ENCODE measurements at places on chromosomes 16 and 17.

DNA sequence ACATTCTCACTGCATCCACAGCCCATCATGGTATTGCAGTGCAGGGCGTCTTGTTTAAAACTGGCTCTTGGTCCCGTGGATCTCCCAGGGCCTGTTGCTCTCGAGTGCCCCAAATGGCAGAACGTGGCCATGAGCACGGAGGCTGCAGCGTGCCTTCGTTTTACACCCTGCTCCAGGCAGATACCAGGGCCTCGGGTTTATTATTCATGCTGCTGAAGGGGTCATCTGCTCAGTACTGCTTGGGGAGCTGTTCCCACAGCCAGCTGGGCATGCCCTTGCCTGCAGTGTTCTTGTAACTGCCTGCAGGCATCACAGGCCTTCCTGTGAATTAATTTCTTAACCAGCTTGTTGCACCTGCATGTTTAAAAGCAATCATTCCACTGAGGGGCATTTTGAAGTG, 129.7 kb upstream of the CHMP6 start:
- no peak for DNase-seq

DNA sequence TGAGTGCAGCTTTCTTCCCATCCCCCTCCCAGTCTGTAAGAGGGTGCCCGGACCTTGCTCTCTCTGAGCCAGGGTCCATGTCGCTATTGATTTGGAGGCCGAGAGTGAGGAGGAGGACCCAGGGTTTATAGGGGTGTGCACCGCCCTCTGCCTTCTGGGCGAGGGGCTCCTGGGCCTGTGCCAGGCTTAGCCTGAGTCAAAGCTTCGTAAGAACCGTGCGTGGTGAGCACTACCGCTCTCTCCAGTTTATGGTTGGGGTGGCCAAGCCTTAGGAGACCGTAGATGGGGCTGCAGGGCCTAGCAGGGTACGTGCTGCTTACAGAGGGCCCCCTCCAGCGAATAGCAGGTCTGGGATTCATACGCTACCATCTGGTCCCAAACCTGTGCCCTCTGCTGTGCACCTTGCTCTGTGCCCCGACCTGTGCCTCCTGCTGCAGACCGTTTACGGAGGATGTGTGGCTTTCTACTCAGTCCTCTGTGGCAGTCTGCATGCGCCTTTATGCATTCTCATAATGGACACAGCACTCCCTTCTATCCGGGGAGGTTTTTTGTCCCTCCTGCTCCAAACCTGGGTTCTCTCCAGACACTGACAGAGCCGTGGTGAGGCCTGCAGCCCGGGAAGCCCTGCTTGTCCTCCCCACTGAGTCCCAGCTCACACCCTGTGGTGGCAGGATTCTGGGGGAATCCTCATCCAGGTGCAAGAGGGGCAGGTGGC, 54.7 kb downstream of the PGS1 start:
- no peak for DNase-seq

- DNase-seq = no peak
Observed at GRCh38 chr17:71649941-71650350, 470.9 kb upstream of the SOX9 start.

DNA sequence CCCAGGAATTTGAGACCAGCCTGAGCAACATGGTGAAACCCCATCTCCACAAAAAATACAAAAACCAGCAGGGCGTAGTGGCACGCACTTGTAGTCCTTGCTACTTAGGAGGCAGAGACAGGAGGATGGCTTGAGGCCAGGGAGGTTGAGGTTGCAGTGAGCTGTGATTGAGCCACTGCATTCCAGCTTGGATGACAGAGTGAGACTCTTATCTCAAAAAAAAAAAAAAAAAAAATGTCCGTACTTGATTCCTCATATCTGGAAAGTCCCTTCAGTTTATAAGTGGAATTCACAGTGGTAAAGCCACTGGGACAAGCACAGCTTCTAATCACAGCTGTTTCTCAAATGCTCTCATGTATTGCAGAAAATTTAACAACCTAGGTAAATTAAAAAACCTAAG, 78.6 kb upstream of the CREBBP start:
- no peak for DNase-seq

DNA sequence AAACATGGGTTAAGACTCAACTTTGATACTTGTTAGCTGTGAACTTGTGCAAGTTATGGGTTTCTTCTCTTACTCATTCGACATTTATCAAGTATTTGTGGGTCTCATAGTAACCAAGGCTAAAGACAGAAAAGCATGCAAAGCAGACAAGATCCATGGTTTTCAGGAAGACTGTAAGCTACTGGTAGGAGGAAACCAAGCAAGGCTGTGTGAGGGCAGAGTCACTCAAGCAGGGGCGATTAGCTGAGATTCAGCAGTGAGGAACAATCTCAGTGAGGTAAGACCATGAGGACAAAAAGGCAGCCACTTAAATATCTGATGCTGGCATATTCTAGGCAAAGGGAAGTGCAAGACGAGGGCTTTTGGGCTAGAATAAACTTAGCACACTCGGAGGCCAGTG, 29.5 kb downstream of the MBTD1 start:
- DNase-seq = no peak

DNA sequence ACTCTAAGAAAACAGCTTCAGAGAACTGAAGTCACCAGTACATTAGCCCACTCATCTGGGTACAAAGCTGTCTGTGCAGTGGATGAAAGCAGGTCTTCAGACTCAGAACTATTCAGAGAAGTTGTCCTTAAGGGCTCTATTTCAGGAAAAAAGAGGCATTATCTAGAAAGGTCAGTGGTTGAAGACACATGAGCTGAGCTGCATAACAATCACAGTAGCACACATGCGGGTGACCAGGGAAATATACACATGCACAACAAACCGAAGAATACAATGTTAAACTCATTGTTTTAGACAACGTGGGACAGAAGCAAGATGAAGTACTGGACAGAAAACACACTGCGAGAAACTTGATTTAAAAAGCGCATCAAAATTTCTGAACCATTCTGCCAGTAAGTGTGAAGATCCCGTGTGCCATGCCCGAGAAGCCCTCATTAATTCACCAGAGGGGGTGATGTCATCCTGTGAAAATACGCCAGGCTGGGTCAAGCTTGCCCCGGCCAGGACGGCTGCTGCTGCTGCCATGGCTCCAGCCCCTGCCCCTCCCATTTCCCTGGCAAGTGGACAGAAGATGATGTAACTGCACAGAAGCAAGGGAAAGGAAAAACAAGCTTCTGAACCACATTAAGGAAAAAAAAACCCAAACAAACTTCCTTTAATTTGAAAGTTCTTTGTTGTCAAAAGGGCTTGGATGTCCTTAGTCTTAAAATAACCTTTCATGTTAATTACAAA, 10.1 kb downstream of the DYNC1LI2 start:
- peak; percentile 92 for DNase-seq

DNA sequence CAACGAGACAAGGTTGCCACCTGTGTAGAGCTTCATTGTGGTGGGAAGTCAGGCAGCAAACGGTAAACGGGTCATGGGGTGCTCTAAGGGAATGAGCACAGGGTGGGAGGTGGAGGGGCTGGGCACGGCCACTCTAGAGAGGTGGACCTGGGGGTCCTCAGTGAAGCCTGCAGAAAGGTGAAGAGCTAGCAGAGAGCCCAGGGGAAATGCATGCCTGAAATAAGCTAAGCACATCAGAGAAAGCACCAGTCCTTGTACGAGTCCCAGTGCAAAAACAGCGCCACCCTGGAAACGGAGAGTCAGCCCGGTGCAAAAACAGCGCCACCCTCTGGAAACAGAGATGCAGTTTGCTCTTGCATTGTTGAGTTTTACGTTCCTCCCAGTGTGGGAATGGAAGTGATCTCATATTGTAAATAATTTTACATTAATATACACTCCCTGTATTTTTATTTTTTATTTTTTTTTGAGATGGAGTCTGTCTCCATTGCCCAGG, 65.0 kb downstream of the TBC1D16 start:
- no peak for DNase-seq

GRCh38 chr17:31497994-31498826, 106.7 kb downstream of the RAB11FIP4 start:
- no peak for DNase-seq

DNA sequence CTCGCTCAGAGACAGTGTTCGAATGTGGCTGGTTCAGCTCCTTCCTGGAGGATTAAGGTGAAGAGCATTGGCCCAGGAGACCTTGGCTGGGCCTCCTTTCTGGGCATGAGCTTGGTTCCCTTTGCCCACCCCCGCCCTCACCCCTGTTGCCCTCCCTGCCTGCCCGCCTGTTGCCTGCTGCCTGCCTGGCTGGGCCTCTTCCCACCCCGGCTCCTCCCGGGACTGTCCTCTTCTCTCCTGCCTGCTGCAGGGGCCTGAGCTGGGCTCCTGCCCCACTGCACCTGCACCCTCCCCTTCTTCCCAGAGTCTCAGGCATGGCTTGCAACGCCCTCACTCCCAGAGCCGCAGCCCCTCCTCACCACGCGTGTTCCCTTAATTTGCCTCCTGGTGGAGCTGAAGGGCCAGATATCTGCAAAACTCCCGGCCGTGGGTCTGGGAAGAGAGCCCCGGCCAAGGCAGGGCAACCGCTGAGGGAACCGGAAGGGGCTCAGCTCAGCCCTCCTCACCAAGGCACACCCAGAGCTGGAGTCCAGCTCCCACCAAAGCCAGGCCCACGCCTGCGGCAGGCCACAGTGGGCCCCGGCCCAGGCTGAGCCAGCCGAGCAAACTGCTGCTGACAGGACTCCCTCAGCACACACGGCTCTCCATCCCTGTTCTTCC, 31.2 kb downstream of the MNT start:
- DNase-seq = no peak

DNA sequence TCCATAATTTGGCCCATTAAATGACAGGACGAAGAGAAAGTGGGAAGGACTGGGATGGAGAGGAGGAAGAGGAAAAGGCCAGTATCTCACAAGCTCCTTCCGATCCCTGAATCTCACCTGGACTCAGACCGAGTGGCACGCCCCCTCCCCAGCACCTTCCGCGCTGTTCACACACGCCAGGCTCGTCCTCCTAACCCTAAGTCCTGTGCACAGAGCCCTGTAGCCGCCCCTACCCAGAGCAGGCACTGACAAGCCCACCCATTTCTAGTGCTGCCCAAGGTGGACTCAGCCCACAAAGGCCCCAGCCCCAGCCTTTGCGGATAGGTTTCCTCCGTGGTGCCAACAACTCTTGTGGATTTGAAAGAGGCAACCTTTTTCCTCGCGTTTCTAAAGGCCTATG, 9.2 kb downstream of the HS3ST3B1 start:
- DNase-seq = no peak

DNA sequence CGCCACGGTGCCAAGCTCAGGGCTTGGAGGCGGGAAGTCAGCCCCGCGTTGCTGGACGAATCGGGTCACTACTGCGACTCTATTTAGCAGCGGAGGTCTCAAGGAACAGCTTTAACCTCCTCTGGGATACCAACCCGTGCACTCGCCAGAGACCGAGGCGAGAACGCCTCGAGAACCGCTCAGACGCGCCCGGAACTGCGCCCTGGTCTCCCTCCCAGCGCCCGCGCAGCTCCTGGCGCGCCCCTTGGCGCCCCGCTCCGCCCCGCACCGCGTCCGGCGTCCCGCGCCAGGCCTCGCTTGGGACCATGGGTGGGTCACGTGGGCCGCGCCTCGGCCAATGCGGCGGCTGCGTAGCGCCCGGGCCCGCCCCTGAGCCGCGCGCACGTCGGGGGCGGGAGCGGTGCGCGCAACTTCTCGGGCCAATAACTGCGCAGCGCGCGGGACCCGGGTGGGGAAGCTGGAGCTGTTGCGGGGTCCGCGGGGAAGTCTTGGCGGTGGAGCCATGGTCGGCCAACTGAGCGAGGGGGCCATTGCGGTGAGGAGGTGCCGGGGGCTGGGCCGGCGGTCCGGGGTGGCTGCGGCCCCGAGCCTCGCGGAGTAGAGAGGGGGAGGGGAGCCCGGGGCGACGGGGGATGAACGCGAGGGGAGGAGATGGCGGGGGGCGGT, at the start of the genes RPA1 and SMYD4:
Gene RPA1 (plus strand): TSS at position 414 of the 666 bp plus-strand sequence. CDS start 89 bp downstream, at position 503.
Gene SMYD4 (minus strand): TSS at position 311 of the 666 bp plus-strand sequence. CDS start 1,908 bp downstream, outside the sequence.
- peak; percentile 85 for DNase-seq

DNA sequence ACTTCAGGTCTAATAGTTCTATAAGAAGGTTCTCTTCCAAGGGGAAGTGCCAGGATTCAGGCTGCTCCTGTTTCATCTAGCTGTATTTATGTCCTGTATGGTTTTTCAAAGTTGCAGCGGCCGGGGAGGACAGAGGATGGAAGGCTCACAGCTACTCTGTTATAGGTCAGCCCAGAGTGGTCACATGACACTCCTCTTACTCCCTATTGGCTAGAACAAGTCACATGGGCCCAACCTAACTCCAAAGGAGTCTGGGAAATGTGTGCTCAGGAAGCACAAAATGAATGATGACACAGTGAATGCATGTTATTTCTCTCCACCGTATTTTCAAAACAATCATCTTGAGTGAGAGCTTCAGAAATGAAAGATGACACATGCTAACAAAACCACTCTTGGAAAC, 645.1 kb upstream of the RBFOX1 start:
- no peak for DNase-seq

DNA sequence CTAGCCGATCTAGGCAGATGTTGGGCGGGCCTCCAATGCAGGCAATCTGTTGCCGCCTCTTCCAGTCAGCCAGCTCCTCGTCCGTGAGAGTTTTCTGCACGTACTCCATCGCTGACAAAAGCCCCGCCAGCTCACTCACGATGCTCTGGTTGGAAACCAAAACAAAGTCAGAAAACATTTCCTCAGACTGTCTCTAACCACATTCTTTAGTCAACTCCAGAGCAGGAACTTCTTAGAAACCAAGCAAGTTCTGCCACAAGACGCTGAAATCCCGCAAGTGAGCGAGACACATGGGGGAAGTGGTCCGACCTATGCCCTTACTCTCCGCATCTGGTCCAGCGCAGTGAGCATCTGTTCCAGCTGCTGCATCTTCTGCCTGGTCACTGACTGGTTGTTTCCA, 49.1 kb downstream of the STAT5A start:
- no peak for DNase-seq

- DNase-seq = no peak
Observed at GRCh38 chr17:66687570-66688284, 147.2 kb upstream of the CACNG5 start.

- no peak for DNase-seq
Observed at GRCh38 chr17:71455219-71455618, 665.6 kb upstream of the SOX9 start.

DNA sequence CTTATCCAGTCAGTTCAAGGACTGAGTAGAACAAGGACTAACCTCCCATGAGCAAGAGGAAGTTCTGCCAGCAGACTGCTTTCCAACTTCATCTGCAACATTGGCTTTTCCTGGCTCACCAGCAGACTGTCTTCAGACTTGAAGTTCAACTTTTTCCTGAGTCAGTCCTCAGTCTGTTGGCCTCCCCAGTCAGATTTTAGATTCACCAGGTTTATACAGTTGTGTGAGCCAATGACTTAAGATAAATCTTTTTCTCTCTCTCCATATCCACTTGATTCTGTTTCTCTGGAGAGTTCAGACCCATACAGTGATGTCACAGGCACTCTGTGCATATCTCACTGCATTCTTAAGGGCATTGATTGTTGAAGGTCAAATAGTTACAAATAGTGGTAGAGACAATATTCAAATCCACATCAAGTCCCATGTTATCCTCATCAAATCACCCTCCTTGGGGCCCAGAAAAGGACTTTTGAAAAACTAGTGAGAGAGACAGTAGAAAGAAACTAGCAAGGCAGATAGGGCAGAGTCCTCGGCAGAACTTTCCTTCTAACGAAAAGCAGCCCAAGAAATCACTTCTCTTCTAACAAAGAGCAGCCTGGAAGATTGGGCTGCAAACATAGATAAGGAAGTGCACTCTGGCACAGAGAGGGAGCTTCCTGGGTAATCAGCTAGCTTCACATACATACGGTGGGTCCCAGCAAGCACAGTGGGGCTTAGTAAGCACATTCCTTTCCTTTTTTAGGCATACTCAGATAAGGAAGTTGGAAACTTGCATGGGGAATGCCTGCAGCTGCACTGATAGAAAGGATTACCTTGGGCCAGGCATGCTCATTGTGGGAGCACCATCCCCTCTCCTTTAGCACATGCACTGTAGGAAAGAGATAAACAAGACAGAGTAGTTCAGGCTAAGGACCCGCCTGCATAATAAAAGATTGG, 132.3 kb upstream of the FAM20A start:
- DNase-seq = no peak

GRCh38 chr16:19127674-19128131, 13.9 kb downstream of the ITPRIPL2 start:
- no peak for DNase-seq
